ENCODE measurements at places on chromosomes 6 and 20. TPM values are rescaled to one million over a fixed set of nuclear protein-coding genes. Genes with fewer than 3 reads are reported as not detected.
A peak's percentile ranks its signal among the peaks of the same experiment; 100 is the strongest.

GRCh38 chr6:162443101-162443500 is 284.5 kb downstream of the PRKN start:
- no peak for DNase-seq

- peak; percentile 25 for DNase-seq
These were observed 29.5 kb downstream of the MTHFD1L start for GRCh38 chr6:150894935-150895552.

- DNase-seq = no peak
These were observed 95.6 kb upstream of the SLC35B3 start for GRCh38 chr6:8530785-8531435.

DNA sequence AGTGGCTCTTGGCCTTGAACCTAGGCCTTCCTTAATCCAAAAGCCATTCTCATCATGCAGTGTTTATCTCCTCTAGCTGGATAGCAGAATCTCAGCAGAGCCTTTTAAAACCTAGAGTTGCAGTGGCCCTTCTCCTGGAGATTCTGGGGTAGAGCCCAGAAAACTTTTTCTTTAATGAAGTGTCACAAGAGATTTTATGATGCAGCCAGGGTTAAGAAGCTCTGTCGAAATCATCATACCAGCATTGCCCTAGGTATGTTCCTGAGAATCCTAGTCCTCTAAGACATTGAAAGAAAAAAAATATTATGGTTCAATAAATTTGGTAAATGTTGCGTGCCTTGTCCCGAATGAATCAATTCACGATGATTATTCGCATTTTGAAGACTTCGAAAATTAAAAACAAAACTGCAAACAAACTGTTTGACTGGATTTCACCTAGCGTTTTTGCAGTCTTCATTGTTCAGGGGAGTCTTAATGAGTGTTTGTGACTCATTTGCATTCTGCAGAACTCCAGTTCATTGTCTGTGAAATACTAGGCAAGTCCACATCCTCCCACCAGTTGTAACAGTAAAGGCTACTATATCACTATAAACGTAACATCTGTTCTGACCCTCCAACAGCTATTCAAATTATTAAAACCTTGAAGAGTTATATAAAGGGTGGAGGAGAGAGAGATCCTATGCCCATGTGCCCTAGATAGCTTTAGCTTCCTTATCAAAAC is 198.6 kb downstream of the UST start:
- no peak for DNase-seq

DNA sequence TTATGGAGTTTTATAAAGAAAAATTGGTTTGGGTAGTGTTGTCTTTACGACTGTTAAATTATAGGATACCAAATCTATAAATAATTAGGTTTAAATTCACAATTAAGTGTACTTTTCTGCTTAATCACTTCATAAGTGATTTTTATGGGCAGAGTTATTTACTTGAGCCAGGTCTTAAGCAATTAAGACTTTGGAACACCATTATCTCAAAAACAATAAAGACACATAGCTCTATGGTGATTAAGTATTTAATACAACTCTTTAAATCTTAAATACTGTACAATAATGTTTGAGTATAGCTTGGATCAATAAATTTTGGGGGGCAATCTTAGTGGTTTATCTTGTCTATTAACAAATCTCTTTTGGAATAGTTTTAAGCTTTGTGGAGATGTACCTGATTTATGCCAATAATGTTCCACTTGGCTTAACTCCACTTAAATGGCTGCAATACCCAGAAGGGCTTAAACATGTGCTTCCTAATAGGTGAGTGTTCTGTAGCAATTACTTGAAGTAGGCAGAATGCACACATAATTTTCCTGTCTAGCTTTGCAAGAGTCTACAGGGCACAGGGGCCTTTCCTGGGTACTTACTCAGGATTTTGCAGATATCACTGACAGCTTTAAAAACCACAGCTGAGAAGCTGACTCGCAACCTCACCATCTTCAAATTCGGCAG is 7.5 kb downstream of the FERMT1 start:
- DNase-seq = no peak

DNA sequence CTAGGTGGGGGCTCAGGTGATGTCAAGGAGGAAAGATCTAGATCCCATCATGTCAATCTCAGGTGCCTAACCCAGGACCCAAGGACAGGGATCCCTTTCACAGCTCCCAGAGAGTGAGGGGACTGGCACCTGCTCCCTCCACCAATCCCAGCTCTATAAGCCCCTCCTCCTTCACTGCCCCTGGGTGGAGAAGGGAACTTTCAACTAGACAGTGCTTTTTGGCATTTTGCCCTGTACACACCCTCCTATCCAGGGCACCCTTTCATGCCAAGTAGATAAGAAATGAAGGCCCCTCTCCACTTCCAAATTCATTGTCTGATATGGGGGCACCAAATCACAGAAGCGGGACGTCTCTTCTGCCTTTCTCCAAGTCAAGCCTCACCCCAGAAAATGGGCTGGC is 61.6 kb downstream of the MDGA1 start:
- no peak for DNase-seq

Gene FAM209B
- 0.32 TPM for total RNA-seq

Gene LY6G6D
- total RNA-seq = not detected

Gene SOX18
- total RNA-seq = 1.3 TPM
